ELR (cell line): ENCODE measurements at places on chromosomes 11 and 22.
A peak's percentile ranks its signal among the peaks of the same experiment; 100 is the strongest.

GRCh38 chr11:27390318-27391295 is 27.6 kb upstream of the CCDC34 start:
- DNase-seq = peak; percentile 60

DNA sequence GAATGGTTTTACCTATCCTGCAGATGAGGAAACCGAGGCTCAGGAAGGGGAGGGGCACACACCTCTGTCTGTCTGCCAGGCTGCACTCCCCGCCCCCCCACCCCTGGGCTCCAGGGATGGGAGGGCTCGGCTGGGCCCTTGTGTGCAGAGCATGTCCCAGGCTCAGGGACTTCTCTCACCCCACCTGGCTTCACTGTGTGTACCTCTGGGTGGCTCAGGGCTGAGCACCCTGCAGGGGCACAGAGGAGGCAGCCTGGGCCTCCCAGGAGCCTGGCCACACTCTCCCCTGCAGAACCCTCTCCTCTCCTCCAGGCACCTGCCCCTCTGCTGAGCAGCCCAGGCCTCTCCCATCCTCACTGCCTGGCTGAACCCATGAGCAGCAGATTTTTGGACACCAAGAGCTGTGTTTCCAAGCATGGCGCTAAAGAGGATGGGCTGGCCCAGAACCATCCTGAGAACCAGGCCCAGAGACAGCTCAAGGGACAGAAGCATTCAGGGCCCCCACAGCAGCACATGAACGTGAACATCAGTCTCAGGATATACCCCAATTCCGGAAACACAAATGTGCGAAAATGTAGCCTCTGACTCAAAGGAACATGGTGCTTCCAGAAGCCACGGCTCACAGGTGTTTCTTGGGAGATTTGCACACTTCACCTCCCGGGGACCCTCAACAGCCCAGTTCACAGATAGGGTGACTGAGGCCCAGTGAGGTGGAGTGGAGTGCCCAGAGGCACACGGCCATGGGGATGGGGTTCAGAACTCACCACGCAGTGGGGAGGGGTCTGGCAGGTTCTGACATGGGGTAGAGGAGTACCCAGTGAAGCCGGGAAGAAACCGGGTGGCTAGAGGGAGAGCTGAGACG is 10.5 kb downstream of the EMID1 start:
- DNase-seq = no peak

DNA sequence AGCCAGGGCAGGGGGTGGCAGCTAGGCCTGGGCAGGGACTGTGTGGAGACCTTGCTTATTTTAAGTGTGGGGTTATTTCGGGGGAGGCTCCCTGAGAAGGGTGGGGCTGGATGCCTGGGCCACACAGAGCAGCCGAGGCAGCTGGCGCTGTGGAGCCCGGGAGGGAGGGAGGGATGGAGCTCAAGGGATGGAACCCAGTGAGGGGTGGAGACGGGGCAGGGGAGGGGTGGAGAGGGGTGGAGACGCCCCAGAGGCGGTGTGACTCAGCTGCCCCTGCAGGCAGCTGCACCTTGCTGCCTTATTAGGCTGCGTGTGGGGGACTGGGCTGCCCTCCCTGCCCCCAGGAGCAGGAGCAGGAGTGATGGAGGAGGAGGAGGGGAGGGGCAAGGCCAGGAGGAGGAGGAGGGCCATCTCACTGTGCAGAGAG is 9.8 kb upstream of the TSSC4 start:
- peak; percentile 76 for DNase-seq

DNA sequence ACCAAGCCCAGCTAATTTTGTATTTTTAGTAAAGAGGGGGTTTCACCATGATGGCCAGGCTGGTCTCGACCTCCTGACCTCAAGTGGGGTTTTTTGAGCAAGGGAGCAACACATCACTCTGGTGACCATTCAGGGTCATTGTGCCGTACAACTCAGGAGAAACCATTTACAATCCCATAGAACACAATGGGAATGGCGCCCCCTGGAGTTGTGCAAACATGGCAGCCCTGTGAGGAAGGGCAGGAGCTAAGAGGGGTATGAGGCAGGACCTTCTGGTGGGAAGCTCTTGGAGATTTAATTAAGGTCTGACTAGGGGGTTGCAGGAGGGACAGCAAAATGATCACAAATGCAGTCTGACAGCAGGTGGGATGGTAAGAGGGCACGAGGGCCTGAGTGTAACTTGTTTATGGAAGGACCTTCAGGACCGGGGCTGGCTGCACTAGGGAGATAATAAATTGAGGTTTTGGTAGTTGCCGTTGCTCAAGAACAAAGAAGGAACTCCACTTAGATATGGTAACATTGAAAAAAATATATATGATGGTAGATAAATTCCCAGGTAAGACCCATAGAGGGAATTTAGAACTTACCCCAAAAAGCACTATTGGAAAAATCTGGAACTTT is 9.1 kb upstream of the CSF2RB start:
- no peak for DNase-seq

- no peak for DNase-seq
Observed at GRCh38 chr11:78069465-78069864, 5.8 kb downstream of the THRSP start.

- peak; percentile 46 for DNase-seq
Observed at GRCh38 chr11:86245369-86246292, 1.1 kb downstream of the EED start.

GRCh38 chr11:120703358-120704152 is 192.0 kb downstream of the GRIK4 start:
- DNase-seq = no peak

DNA sequence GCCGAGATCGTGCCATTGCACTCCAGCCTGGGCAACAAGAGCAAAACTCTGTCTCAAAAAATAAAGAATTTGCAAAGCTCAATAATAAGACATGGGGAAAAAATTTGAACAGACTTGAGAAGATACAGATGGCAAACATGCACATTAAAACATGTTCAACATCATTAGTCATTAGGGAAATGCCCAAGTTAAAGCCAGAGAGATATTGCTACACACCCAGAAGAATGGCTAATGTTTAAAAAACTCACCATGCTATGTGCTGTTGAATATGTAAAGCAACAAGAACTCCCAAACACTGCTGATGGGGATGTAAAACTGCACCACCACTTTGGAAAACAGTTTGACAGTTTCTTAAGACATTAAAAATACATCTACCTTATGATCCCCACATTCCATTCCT is 12.6 kb downstream of the LRRC75B start:
- DNase-seq = peak; percentile 82

- DNase-seq = no peak
Observed at GRCh38 chr22:46446799-46447198, 90.6 kb downstream of the CELSR1 start.
